ENCODE measurements at places on chromosomes 1 and 21. TPM values are rescaled to one million over a fixed set of nuclear protein-coding genes. Genes with fewer than 3 reads are reported as not detected.

The MXRA8 gene
- total RNA-seq: 0.82 TPM

The RASSF5 gene
- 0.60 TPM for total RNA-seq

The RGSL1 gene
- total RNA-seq: not detected

The CRYAA gene
- total RNA-seq: not detected

The TINAGL1 gene
- total RNA-seq: 312 TPM

The TRPM2 gene
- not detected for total RNA-seq

The RCSD1 gene
- 1.00 TPM for total RNA-seq

The PPM1J gene
- 1.7 TPM for total RNA-seq

The MEX3A gene
- 26.6 TPM for total RNA-seq

The SGIP1 gene
- 68.9 TPM for total RNA-seq

The C1orf87 gene
- total RNA-seq: not detected

The FAM72A gene
- total RNA-seq: 9.4 TPM

The TCHHL1 gene
- not detected for total RNA-seq

The ACTN2 gene
- 0.28 TPM for total RNA-seq

The CACNA1S gene
- total RNA-seq: not detected

The FMO5 gene
- total RNA-seq: 0.60 TPM

The CFHR3 gene
- not detected for total RNA-seq

The RGS8 gene
- total RNA-seq: not detected

The ATP6V1G3 gene
- total RNA-seq: not detected

The PRAMEF33 gene
- total RNA-seq: not detected

The REN gene
- total RNA-seq: not detected

The LCE1F gene
- total RNA-seq: not detected

The NEK2 gene
- total RNA-seq: 20.3 TPM

All from endothelial cell of umbilical vein (primary cell).